ENCODE measurements at places on chromosomes 5 and 9.

DNA sequence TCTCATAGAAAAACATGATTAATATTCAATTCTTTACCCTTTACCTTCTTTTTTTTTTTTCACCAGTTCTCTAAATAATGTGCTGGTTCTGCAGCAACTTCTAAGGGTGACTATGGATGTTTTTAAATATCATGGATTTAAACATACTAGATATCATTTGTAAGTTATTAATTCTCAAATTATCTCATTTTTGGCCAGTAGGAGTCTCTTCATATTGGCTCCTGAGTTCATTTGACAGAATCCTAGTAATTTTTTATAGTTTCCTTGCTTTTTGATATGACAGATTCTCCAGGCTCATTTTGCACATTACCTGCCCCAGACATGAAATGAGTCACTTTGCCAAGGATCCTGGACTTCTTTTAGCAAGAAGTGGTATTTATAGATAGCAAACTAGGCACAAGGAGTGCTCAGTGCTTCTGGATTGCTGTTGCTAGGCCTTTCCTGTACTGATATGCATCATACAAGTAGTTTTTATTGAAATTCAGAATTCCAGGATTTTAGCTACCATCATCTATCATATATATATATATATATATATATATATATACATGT lies 201.3 kb upstream of the IL12B start:
- DNase-seq = no peak

- DNase-seq = no peak
Observed at GRCh38 chr5:96229188-96229587, 203.9 kb downstream of the PCSK1 start.

GRCh38 chr5:73998489-73998888 lies 372.5 kb downstream of the ARHGEF28 start:
- DNase-seq = no peak

DNA sequence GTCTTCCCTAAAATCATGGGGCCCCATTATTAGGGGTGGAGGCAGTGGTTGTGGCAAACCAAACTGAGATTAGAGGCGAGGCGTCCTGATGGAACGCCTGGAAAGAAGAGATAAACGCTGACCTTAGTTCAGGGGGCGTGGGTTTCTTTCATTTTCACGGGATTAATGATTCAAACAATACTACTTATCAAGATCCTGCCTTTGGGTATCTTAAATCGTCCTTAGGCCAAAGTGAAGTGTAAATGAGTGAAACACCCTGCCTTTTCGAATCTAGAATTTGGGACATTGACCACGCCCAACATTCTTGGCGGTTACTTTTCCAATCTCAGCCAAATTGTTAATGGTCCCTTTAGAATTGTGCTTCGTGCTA lies 1.0 kb upstream of the UBTD2 start:
- DNase-seq = no peak

DNA sequence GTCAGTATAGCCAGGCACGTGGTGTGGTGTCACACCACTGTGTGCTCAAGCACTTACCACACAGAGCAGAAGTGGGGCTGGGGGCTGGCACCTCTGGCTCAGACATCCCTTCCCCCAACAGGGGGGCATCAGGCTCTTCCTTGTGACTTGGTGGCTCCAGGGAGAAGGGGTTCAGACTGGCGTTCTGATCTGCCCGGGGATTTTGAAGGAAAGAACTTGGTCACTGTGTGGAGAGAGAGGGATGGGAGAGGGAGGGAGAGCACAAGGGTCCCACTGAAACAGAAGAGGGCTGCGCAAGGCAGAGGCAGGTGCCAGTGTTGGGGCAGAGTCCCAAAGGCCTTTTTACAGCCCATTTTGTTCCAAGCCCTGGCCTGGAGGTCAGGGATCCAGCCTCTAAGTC lies 109.7 kb upstream of the ALDH1B1 start:
- DNase-seq = no peak

DNA sequence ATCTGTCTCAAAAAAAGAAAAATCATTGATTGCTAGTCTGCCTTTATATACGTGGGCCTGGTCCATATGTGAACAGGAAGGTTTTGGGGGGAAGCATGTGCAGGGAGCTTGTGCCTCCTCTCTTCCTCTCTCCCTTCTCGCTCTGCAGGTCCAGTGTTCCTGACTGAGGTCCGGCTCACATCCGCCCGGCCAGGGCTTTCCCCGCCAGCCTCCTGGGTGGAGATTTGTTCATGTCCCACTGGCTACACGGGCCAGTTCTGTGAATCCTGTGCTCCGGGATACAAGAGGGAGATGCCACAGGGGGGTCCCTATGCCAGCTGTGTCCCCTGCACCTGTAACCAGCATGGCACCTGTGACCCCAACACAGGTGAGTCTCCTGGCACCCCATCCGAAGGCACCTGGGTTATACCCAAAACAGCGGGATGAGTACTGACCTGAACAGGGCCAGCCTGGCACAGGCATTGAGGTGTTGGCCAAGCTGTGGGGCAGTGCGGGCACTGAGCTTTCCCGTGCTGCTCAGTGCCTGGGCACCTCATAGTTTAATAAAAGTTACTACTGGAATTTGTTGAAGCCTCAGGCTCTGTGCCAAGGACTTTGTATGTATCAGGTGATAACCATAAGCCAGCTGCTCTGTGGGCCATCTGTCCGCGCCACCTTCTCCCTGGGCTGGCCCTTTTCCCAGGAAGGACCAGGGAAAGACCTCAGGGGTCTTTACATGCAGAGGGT lies 39.4 kb upstream of the AIF1L start:
- no peak for DNase-seq

GRCh38 chr9:78158286-78158685 lies 77.6 kb upstream of the CEP78 start:
- no peak for DNase-seq

- DNase-seq = no peak
Observed at GRCh38 chr9:109558718-109559151, 60.6 kb upstream of the PTPN3 start.

GRCh38 chr5:5751498-5751897 lies 329.0 kb downstream of the ICE1 start:
- DNase-seq = no peak
